ENCODE measurements at places on chromosomes 5 and 9.

DNA sequence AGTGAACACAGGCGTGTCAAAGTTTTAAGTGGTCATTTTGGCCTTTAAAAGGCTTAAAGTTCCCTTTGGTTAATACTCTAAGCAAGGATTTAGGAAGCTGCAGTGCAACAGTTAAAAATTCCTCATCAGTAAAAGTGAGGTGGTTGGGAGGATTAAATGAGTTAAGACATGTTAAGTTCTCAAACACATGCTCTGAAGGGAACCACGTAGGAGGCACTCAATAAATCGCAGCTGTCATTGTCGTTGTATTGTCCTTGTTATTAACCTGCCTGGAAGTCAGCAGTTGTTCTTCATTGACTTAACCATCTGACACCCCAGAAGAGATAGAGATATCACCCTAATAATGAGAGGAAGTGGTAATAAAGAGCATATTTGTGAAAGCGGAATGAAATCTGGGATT lies 247.5 kb downstream of the MARCHF11 start:
- DNase-seq, result no peak

DNA sequence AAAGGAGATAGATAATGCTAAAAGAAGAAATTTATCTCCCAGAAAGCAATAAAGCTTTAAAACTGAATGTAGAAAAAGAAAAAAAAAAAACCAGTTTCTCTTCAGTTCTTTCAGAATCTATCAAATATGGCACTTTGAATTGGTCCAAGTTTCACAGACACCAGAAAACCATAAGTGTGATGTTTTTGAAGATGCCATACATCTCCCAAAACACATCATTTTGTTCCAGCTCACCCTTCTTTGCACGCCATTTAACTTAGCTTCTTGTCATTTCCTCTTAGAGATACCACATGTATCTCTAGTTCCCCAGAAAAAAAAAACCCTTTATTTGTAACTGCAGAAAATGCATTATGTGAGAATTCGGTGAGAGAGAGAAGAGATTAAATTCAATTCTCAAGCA lies 46.1 kb upstream of the MAMDC2 start:
- DNase-seq, result no peak

GRCh38 chr9:113593682-113594281 lies 130.3 kb downstream of the RGS3 start:
- DNase-seq, result peak; percentile 99

- no peak for DNase-seq
These were observed 42.5 kb downstream of the FNIP1 start for GRCh38 chr5:131754363-131754762.

DNA sequence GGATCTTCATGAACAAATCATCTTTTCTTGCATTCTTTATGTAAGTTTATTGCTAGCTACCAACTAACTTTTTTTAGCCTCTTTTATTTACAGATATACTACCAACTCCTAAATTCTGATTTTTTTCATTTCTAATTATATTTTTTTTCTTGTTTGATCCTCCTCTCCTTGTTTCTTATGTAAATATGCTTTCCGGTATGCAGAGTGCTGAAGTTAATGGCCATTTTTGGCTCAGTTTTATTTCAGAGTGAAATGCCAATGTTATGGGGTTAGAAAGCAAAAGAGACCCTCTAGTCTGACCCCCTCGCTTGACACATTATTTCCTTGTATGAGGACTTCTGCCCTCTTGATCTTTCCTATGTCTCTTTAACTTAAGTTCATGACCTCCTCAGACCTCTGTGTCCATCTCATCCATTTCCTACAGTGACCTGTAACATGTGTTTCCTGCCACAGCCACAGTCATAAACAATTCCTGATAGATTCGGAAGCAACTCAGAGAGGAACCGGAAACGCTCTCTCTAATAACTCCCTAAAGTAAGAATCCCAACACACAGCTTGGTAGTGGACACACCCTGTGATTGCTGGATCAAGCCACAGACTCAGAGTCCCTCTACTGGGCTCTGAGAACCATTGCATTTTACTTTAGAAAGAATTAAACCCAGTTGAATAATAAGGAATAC lies 42.9 kb upstream of the AFAP1L1 start:
- peak; percentile 73 for DNase-seq

GRCh38 chr5:75322066-75322465 lies 15.0 kb upstream of the HMGCR start:
- DNase-seq, result no peak

DNA sequence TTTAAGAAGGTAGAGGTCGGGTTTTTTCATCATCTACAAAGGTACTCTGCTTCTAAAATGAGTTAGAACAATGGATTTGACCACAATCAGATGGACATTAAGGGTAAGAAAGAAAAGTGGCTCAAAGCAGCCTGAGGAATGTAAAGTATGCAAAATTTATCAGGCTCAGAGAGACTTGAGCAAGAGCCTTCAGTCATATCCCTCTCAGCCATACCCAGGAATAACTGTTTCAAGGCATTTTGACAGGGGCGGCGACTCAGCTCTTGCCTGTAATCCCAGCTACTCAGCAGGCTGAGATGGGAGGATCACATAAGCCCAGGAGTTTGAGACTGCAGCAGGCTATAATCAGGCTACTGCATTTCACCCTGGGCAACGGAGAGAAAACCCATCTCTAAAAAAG lies 38.8 kb upstream of the ANXA2R start:
- DNase-seq, result no peak

DNA sequence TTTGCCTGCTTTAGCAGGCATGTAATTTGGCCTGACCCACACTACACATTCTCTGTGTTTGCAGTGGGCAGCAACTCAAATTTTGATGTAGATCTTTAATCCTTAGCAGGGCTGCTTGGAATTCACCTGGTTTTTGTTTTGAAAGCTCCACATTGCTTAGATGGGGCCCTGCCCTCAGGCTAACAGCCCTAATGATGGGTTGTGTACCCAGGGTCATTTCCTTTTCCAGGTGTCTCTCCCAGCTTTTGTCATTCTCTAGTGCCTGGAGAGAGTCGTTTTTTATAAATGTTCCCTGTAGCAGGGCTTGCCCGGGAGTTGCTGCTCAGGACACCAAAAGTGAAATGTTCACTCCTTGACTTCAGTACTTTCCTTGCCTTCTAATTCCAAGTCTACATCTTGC lies 126.3 kb downstream of the TRIO start:
- no peak for DNase-seq

- no peak for DNase-seq
These were observed 23.8 kb upstream of the CPEB4 start for GRCh38 chr5:173864126-173865050.

DNA sequence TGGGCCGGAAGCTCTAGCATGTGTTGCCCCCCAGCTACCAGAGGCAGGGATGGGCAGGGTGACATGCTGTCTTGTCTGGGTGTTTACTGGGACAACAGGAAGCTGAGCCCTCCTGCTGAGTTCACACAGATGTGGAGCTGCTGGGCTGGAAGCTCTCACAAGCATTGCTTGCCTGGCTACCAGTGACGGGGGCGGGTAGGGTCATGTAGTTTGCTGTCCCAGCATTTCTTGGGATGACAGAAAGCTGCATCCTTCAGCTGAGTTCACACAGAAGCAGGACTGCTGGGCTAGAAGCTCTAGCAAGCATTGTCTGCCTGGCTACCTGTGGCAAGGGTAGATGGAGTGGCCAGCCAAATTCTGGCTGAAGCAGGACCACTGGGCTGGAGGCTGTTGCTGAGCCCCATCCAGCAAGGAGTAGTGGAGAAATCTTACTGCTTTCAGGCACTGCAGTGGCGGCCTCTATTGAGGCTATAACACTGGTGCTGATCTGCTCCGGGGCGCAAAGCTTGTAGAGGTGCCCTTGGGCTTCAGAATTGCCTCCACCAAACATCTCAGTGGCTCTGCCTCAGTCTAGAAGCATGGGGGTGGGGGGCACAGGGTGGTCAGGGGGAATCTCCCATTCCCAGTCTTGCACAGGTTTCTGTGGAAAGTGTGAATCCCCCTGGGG lies 25.1 kb downstream of the POLK start:
- peak; percentile 21 for DNase-seq

DNA sequence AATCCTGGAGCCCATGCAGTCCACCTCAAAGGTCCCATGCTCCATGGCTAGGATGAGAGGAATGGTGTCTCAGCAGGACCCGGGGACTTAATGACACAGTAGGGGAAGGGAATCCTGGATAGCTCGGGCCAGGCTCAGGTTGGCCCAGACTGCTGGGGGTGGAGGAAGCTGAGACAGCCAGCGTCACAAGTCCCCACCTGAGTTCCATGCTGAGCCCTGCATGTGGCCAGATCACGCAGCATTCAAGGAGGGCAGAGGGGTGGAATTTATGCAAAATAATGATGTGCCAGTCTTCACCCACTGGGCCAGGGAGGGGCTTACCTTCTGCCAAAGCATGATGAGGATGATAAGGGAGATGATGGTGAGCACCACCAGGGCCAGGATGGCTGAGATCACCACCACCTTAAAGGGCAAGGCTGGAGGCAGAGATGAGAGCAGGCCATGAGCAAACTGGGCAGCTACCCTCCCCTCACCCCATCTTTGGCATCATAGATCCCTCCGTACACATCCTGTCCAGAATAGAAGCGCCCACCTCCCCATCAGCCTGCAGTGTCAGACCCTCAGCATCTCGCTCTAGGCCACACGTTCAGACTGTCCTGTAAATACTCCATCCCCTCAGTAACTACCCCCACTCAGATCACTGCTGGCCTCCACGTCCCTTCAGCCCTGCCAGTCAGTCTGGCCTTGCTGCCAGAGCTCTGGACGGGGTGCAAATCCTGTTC lies 29.3 kb downstream of the PDGFRB start:
- DNase-seq, result no peak

DNA sequence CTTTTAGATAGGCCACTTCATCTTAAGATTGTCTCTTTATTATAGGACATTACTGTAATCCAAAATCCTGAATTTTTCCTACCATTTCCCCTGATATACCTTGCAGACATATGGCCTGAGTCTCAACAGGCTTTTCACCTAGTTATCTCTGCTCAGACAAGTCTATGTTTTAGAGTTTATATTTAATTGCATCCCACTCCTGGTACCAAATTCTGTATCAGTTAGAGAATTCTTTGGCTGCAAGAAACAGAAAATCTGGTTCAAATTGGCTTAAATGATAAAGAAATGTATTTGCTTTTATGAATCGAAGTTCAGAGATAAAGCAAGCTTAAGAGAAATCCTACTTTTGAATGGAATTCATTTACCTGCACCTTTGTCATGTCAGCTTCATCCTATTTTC lies 102.2 kb upstream of the OSMR start:
- no peak for DNase-seq

GRCh38 chr5:98796197-98796972 lies 22.9 kb downstream of the RGMB start:
- peak; percentile 39 for DNase-seq

DNA sequence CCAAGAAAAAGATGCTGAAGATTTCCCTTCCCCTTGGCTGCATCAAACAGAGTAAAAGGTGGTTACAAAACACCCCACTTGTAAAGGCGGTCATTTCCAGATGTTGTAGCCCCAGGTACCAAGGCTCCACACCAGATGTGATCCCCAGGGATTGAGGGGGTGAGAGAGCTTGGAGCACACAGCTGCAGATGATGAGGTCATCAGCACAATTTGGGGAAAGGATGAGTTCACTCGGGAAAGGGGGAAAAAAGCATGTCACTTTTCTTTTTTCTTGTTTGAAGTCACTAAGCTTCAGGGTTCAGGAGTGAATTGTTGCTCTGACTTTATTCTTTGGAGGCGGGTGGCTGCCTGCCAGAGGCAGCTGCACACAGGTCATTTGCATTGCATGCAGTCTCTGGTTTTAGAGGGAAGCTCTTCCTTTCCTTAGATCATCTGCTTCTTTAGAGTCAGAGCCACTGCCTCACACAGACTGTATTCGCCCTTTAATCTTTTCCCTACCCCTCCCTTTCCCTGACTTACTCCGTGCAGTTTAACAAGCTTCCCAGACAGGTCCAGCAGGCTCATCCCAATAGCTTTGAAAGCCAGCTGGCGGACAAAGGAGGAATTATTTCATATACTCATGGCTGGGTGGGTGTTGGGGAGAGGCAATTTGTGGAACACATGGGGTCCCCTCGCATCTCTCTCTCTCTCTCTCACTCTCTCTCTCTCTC lies 409.3 kb upstream of the SLC24A2 start:
- DNase-seq, result no peak

- no peak for DNase-seq
These were observed 273.3 kb upstream of the ANKRD55 start for GRCh38 chr5:56506211-56506965.

GRCh38 chr5:15106530-15107283 lies 235.1 kb upstream of the ANKH start:
- DNase-seq, result no peak

DNA sequence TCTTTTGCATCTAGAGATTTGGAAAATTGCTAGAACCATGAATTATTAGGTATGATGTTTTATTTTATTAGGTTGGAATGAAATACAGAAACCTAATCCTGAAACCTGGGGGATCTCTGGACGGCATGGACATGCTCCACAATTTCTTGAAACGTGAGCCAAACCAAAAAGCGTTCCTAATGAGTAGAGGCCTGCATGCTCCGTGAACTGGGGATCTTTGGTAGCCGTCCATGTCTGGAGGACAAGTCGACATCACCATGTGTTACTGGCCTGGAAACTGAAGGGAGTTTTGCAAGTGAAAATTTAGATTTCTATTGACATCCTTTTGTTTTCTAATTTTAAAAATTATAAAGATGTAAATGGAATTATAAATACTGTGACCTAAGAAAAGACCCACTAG lies 100.7 kb downstream of the NLN start:
- no peak for DNase-seq

DNA sequence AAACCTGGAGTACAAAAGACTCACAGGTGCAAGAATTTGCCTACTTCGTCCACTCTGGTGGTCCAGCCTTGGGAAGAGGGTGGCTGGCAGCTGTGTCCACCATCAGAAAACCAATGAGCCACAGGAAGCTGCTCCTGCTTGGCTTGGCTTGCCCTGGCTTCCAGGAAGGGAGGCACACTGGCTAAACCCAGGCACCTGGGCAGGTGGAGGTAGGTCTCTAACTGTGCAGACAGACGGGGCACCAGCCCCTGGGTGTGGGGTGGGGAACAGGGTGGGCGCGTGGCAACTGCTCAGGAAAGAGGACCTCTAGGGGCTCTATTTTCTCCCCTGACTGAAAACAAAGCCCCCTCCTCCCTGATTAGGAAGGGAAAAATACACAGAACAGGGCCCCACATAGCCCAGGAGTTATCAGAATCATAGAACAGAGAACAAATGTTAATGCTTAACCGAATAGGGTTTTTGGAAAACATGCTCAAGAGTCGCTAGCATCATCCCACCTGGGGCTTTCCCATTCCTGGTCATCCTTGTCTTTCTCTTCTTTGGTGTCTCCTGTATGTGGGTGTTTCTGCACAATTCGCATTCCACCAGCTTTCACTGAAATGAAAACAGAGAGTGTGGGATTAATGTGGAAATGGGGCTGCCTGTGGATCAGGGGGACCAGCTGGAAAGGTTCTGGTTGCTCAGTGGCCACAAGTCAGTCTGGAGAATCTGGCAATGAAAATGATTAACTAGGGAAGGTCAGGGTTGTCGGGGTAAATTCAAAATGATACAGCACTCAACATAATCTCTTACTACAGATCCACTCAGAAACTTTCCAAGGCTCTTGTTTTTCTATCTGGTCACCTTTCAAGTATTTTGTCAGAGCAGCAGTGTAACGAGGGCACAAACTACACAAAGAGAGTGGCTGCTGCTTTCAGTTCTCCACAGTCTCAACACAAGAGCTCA lies 13.1 kb downstream of the DAP start:
- DNase-seq, result no peak

- DNase-seq, result no peak
These were observed 199.9 kb upstream of the GLRA1 start for GRCh38 chr5:152124409-152125041.

GRCh38 chr5:62596691-62597090 lies 18.1 kb downstream of the LRRC70 start:
- DNase-seq, result no peak

GRCh38 chr5:78490709-78491485 lies 130.5 kb downstream of the SCAMP1 start:
- no peak for DNase-seq

GRCh38 chr5:21615195-21615765 lies 1237.9 kb downstream of the CDH12 start:
- DNase-seq, result no peak

Data from adrenal gland (tissue), 19 donors.